ENCODE measurements at places on chromosomes 7 and 10.
A peak's percentile ranks its signal among the peaks of the same experiment; 100 is the strongest.

- no peak for DNase-seq
Observed at GRCh38 chr7:42624471-42624870, 287.4 kb downstream of the C7orf25 start.

DNA sequence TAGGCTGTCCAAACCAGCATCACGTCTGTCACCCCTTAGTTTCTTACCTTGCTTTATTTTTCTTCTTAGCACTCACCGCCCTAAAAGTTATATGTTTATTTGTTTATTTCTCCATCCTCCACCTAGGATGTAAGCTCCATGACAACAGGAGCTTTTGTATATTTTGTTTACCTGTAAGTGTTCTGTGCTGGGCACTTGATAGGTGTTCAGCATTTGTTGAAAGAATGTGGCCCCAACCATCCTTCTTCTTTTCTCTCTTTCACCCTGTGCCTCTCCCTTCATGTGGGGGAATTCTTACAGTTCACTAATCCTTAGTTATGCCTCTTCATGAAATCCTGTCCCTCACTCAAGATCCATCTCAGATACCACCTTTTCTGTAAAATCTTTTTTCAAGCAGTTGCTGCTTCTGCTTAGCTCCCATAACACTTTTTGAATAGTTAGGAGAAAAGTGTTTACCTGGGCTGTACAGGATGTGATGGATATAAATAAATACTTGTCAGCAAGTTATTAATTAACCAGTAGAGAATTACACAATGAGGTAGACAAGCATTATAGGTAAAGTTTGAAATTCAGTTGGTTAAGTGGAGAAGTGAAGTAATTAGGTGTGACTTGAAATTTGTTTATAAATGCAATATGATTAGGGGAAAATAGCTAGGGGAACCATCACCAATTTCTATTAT lies 9.7 kb downstream of the AHR start:
- no peak for DNase-seq

DNA sequence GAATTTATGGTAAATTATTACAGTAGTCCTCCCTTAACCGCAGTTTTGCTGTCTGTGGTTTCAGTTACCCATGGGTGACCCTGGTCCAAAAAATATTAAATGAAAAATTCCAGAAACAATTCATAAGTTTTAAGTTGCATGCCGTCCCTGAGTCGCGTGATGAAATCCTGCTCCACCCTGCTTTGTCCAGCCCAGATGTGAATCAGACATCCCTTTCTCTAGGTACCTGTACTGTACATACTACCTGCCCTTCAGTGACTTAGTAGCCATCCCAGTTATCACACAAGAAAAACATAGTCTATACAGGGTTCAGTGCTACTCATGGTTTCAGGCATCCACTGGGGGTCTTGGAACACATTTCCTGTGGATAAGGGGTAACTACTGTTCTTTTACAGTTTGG lies 20.5 kb upstream of the RHEB start:
- no peak for DNase-seq

GRCh38 chr7:124720195-124720594 lies 45.4 kb downstream of the GPR37 start:
- no peak for DNase-seq

DNA sequence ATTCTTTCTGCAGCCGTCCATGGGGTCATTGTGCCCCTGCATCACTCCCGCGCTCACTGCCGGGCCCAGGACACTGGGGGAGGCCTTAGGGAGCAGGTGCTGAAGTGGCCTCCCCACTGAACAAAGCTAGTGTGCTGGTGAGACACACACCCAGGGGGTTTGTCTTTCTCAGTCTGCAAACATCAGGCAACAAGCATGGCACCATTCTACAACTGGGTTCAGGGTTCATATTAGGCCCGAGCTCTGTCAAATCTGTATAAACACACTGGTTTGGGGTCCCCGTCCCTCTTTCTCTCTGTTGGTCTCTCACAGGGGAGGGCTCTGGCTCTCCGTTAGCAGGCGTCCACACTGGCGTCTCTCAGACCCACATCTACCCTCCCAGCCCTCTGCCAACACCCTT lies 11.1 kb upstream of the PPP2R2D start:
- DNase-seq, result no peak

DNA sequence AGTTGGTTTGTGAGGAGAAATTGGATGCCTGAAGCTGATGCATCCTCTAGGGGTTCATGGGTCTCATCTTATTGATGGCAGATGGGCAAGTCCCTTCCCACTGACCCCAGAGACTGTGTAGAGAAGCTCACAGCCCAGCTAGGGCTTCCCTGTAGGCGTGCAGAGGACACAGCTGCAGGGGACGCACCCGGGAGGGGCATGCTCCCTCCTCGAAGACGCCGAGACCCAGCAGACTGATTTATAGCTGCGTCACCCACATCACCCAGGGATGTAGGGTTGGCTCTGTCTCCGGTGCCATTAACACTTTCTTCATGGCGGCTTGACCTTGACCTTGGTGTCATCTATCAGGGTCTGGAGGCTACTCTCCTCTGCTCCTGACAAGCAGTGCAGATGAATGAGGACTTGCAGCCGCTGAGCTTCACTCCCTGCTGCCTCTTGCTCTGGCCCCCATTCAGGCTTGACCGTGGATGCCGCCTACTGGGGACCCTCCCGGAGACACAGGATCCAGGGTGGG lies 549.7 kb downstream of the TCERG1L start:
- no peak for DNase-seq

DNA sequence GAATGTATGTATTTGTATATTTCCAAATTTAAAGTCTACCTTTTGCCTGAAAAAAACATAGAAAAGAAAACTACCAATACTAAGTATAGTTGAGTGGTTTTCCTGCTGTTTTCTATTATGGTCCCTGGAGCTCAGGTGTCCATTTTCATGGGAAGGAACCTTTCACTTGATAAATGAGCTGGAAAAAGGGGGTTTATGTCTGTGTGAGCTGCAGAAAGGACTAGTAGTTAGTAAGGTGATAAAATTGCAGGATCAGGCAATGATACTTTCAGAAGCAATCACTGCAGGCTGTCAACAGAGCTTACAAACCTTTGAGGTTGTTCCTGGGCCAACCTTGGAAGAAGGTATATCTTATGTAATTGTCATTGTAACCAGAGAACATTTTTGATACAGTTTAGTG lies 48.0 kb downstream of the ST7 start:
- DNase-seq, result no peak

DNA sequence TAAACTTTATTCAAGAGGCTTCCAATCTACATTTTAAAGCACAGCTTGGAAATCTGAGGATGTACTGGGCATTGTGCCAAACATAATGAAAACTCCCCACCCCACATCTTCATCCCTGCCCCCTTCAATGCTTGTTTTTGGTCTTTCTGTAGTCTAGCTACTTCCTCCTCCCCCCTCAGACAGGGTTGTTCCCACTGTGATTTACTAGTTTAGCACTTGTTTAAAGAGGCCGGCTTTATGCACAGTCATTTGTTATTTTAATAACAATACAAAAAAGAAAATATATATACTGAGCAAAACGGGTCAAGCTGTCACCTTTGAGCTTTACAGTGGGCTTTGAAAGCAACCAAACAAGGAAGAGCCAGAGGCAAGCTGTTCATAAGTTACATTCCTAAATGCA lies 132.6 kb downstream of the CHRM2 start:
- DNase-seq, result peak; percentile 48

DNA sequence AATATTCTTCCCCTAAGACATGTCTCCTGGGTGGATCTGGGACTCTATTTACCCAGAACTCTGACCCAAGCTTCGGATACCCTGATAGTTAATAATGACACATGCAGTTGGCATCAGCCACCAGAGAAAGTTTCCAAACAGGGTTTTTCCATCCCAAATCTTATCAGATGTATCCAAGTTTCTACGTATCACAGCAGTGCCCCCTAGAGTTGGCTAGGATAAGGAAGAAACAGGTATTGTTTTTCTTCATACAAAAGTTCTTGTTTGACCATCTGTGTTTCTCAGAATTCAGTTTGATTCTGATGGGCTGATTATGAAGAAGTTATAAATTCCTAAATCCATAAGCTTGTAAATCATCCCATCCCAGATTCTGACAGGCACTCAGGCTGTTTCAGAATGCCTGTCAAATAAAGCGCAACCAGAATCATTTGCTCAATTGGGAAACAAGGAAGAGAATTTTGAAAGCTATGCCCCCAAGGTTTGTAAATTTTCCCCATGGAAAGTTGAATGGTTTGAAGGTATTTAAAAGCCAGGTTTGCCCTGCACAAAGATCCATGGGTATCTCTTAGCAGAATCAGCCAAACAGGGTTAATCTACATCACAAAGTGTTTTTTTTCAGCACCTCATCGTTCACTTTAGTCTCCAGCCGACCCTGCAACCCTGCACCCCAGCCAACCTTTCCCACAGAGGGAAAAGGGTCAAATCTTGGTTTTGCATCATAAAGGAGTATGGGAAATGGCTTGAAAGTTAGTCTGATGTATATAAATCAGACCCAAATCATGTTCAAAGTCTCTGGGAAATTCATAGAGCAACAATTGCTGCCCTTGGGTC lies 47.4 kb downstream of the NRAP start:
- no peak for DNase-seq

GRCh38 chr10:95360122-95360714 lies 69.4 kb upstream of the PDLIM1 start:
- DNase-seq, result no peak

- DNase-seq, result no peak
Observed at GRCh38 chr7:100880645-100881044, 5.7 kb downstream of the SRRT start.

GRCh38 chr10:48939790-48940325 lies at the start of gene LRRC18:
Gene LRRC18 (minus strand): TSS chr10:48939840. CDS start chr10:48914155, 25,685 bp downstream.
- no peak for DNase-seq

- no peak for DNase-seq
Observed at GRCh38 chr10:6532321-6532720, 47.8 kb downstream of the PRKCQ start.

- DNase-seq, result no peak
Observed at GRCh38 chr7:103990991-103991390, 1.5 kb upstream of the RELN start.

DNA sequence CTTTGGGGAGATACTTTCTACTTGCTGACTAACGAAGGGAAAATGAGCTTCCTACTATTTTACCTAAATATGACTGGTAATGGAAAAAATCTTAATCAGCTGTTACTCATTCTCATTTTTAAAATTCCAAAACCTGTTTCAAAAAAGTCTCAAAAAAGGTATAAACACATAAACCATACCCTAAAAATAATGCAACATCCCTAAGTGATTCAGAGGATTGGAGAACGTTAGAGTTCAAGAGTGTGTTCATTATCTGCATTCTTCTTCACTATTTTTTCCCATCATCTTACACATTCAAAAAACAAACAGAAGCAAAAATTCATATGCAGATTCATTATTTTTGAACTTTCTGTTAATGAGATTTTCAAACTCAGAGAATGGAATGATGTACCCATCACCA lies 150.4 kb upstream of the GNAI1 start:
- no peak for DNase-seq

DNA sequence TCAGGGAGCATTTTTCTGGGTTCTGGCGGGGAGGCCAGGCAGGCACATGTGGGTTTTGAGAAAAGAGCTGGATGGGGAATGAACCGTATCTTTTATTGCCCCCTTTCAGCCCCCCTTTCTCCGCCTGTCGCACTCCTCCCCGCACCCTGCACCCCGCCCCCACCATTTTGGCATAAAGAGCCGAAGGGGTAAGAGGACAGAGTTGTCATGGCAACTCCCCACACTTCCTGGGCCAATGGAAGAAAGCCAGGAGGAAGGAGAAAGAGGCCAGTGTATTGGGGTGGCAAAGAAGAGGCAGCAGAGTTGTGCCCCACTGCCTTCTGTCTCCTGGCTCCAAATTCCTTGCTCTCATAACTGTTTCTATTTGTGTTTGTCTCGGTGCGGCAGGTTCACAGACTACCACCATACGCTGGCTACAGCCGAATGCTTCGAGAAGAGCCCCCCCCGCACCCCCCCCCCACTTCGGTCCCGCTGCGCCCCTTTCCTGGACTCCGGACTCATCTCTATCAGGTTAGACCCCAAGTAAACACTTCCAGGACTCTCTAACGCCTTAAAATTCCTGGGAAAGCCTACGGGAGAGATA lies 3.4 kb downstream of the KCNIP2 start:
- DNase-seq, result no peak

- DNase-seq, result no peak
Observed at GRCh38 chr7:30468791-30469190, 9.8 kb downstream of the NOD1 start.

GRCh38 chr10:102090772-102091171 lies 25.6 kb downstream of the HPS6 start:
- no peak for DNase-seq

DNA sequence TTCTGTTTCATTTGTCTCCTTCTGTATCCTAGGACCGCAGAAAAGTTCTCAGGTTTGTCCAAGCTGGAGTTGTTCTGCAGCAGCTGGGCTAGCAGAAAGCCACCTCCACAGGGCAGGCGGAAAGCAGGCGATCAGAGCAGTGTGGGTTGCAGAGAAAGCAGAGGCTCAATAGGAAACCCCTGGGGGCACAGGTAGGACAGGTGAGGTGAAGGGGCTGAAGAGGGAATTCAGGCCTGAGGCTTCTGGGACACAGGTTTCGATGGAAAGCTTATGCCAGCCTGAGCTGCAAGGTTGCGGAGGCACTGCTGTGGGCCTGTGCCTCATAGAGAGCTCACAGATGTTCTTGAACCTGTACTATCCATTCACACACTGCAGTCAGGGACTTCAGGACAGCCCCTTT lies 194.9 kb upstream of the TPK1 start:
- DNase-seq, result no peak

GRCh38 chr7:116776610-116777289 lies 85.6 kb upstream of the CAPZA2 start:
- DNase-seq, result no peak

DNA sequence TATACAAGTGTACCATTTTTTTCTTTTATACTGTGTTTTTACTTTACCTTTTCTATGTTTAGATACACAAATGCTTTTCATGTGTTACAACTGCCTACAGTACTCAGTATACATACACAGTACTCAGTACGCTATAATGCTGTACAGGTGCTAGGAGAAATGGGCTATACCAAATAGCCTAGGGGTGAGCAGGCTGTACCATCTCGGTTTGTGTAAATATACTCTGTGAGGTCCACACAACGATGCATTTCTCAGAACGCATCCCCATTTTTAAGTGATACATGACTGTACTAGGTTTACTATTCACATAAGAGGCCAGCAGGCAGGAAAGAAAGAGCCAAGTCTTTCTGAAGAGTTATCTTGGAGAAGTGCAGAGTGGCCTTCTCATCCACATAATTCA lies 426.4 kb upstream of the MTPN start:
- no peak for DNase-seq

GRCh38 chr7:36021917-36022550 lies 131.0 kb upstream of the EEPD1 start:
- DNase-seq, result no peak

DNA sequence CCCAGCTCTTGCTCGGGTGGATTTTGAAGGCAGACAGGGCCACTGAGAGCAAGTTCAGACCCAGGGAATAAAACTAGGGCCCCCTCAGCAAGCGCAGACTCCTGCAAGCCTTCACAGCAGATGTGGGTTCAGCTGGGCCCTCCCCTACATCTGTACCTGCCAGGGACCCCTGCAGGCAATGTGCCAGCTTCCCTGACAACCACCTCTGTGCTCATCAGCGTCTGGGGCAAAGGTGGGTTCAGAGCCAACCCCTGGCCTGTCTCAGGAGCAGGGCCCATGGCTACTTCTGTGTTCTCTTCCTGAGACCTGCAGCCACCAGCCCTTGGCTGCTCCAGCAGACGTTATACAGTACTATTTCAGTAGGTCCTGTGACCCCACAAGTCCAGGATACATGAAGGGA lies 189.5 kb downstream of the DIP2C start:
- no peak for DNase-seq
